ENCODE measurements at places on chromosomes 6 and 20.

- peak; percentile 50 for DNase-seq
Observed at GRCh38 chr6:232982-233640, 59.2 kb upstream of the DUSP22 start.

GRCh38 chr6:21102624-21103023 lies 490.9 kb upstream of the SOX4 start:
- no peak for DNase-seq

- DNase-seq = no peak
Observed at GRCh38 chr6:63272397-63272796, 47.4 kb downstream of the LGSN start.

- no peak for DNase-seq
Observed at GRCh38 chr6:84842525-84843166, 78.2 kb upstream of the TBX18 start.

DNA sequence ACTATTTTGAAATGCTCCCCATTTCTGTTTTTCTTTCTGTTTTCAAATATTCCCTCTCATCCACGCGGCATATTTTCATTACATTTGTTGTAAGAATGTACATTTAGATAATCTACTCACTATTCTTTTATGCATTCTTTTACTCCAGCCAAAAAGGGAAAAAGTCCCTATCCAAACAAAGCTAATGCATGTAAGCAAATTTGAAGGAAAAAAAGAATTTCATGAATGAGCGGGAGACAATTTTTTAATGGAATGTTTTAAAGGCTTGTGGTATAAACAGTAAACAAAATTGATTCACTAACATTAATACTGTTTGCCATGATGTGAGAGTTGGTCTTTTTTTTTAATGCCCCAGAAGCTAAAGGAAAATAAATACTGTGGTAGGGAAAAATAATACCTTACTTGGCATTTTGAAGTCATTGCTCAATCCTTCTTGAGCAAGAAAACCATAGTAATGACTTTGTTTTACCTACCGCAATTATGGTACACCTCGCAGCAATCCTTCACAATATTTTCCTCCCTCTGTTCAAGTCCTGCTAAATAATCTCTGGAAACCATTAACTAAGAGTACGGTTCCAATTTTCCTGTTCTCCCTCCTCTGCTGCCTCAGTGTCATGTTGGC lies 79.0 kb downstream of the BACH2 start:
- no peak for DNase-seq

GRCh38 chr20:1507276-1507675 lies 16.1 kb upstream of the SIRPB2 start:
- no peak for DNase-seq

GRCh38 chr6:91161246-91161645 lies 574.4 kb upstream of the MAP3K7 start:
- no peak for DNase-seq

Data from CD4-positive, alpha-beta T cell treated with Interleukin-4 for 1 hour (primary cell).